ENCODE measurements at places on chromosomes 16 and 17.
A peak's percentile ranks its signal among the peaks of the same experiment; 100 is the strongest.

DNA sequence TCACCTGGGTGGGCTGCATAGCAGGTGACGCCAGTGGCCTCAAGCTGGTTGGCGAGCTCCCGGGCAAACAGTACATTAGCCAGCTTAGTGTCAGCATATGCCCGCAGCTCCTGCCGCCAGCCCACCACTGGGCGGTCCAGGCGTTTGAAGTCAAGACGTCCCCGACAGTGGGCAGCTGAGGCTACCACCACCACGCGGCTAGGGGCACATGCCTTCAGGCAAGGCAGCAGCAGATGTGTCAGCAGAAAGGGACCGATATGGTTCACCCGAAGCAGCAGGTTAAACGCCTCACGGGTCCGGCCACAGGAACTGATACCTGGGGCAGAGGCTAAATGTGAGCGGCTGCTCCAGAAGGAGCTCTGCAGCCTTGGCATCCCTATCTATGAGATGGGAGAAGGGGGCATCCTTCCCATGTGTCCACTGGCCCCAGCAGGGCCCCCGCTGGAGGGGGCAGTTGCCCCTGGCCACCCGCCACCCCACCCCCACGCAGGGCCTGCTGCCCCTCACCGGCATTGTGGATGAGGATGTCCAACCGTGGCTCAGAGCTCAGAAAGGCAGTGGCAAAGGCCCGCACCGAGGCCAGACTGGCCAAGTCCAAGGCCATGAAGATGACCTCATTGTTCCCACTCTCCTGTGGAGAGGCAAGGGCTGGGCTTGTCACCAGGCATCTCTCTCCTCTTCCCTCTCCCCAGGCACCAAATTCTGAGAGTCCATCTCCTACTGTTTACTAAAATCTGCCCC, 1.7 kb downstream of the DHRS13 start:
- no peak for DNase-seq

DNA sequence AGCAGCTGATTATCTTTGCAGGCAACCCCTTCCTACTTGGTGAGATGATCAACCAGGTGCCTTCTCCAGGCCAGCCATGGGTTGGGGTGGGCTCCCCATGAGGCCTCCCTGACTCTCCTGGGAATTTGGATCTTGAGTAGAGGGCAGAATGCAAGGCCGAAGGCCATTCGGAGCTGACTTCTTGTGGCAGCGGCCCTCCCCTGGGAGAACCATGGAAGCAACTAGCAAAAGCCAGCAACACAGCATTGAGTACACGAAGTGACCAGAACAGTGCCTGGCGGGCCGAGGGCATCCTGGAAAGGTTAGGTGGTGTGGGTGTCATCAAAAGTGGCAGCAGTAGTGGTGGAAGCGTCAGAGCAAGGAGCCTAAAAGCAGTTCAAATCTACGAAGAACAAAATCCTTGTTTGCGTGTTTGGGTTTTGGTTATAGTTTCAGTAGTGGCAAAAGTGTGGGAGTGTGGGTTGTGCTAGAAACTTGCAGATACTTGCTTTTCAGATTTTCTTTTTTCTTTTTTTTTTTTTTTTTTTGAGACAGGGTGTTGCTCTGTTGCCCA, 2.0 kb upstream of the ALDH3A1 start:
- DNase-seq: no peak

- DNase-seq: peak; percentile 42
Observed at GRCh38 chr17:67602974-67603373, 114.8 kb upstream of the NOL11 start.

DNA sequence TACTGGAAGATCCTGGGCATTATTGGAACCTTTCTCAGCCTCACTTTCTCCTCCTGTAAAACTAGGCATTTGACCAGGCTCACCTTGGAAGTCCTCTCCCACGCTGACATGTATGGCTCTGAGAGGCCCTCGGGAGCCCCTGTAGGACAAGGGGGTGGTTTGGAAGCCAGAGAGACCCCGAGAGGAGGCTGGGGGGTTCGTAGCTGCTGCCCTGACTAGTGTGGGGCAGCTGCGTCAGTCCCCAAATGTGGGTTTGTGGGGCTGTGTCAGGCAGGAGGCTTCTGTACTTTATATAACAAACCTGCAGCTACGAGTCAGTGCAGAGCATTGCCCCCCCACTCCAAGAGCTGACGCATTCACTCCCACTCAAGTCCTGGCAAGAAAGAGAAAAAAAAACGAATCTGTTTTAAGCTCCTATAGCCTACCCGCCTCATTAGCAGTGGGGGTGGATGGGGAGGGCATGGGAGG, 1.8 kb downstream of the CX3CL1 start:
- DNase-seq: no peak

DNA sequence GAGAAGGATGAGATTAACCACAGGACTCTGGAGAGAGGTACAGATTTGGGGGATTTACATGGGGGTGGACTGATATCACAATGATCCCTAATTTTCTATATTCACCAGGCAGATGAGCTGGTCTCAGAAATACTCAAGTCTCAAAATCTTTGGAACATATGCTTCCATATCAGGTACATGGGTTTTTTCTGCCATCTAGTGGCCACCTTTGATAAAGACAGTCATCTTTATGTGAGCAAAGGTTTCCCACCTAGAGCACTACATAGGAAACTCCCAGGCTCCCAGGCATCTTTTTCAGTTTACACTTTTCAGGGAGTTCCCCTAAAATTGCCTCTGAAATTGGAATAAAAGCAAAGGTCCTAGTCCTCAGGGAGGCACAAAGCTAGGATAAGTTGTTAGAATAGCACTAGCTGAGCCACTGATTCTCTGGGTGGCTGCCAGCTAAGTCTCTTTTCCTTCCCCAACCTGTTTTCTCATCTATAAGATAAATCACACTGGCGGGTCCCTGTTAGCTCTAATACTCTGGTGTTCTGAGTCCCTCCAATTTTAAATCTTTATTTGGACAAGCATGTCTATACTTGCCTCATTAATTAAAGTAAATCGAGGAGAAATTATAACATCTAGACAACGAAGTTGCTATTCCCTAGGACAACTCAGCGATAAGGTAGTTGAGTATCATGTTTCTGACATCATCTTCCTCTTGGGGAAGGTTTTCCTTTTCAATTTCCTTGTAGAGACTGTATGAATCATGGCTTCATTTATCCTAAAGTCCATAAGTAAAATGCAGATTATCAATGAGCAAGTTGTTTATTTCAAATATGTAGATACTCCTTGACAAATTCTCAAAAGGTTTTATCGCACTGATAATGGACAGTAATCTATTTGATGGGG, 19.0 kb upstream of the MON1B start:
- no peak for DNase-seq

All from activated CD4-positive, alpha-beta T cell treated with anti-CD3 and anti-CD28 coated beads, Interleukin-2, amount 50 U/mL, for 1 hour (primary cell).